ENCODE measurements at places on chromosomes 13 and 19.

- no peak for DNase-seq
These were observed 11.3 kb downstream of the PLEKHJ1 start for GRCh38 chr19:2224754-2225349.

DNA sequence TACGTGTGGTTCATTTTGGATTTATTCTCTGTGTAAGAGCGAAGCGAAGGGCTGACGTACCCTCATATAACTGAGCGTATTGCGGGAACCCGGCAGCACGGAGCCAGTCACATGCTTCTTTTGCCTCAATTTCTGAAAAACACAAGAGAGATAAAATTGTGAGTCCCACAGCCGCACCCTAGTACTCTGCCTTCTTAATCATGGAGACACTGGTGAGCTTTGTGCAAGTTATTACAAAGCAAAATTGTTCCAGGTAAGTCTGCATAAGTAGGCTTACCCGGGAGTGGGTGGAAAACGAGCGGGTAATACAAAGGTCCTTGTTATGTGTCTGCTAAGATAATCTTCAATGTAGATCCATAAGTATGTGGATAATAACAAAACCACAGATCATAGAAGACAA, 118.1 kb downstream of the STARD13 start:
- DNase-seq = no peak

- no peak for DNase-seq
These were observed 42.8 kb upstream of the DCUN1D2 start for GRCh38 chr13:113533161-113533840.

DNA sequence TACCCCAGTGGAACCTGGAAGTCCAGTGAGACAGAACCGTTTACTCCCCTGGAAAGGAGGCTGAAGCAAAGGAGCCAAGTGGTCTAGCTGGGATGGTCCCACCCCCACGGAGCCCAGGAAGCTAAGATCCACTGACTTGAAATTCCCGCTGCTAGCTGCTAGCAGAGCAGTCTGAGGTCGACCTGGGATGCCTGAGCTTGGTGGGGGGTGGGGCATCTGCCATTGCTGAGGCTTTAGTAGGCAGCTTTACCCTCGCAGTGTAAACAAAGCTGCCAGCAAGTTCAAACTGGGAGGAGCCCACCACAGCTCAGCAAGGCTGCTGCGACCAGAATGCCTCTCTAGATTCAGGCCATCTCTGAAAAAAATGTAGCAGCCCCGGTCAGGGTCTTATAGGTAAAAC, 437.0 kb downstream of the SUCLA2 start:
- no peak for DNase-seq

DNA sequence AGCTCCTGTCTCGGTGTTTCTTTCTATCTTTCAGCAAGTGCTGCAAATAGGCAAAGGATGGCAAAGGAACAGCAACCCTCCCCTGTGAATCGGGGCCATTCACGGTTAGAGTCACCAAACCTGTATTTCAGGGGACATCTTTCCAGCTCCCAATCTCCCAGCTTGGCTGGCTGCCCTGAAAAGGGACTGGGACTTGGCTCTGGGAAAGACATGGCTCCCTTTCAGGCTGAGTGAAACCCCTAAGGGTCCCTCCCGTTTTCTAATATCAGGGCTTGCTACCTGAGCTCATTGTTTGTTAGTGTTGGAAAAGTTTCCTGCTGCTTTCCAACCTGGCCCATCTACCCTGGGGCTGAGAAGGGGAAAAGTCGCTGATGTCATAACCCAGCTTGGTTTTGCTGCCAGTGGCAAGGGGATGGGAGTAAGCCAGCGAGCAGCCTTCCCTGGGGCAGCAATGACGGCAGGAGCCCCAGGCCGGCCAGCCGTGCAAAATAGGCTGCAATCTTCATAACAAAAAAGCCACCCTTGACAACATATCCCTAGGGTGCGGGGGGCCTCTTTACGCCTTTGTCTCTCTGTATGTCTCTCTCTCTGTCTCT, 29.9 kb downstream of the SERP2 start:
- no peak for DNase-seq

DNA sequence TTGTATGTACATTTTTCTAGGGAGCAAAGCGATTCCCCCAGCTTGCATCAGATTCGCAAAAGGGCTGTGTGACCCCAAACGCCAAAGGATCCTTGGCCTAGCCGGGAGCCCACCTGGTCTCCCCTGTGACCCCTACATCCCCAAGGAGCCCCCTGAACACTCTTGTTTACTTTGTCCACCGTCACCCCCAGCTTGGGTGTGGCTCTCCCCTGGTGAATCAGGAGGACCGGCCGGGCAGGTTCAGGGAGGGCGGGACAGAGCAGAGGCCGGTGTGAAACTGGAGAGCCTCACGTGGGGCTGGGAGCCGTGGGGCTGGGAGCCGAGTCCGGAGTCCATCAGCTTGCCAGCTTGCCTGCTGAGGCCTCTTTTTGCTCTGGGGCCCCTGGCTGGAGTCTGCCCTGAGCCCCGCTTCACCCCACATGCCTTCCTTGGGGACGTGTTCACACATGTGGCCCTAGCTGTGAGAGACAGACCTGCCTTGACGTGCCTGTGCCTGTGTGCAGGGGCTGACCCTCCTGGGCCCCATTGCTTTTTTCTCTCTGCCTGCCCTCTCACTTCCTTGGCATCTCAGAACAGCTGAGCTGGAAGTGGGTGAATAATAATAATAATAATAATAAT, 2.0 kb downstream of the ITPKC start:
- DNase-seq = peak; percentile 82

DNA sequence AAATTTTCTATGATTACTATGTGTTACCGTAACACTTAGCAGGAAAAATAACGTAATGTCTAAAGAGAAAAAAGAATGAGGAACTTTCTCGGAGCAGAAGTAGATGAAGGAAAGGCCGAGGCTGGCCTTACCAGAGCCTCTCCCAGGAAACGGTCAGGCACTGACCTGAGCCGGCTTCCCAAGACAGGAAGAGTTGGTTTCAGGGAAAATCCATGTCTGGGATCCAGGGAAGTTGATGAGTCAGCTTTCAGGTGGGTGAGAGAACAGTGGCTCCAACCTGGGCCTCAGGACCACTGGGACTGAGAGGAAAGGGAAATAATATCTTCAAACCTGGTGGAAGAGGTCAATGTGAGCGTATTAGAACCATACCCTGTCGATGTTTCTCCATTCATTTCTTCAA, 93.3 kb upstream of the UBL3 start:
- no peak for DNase-seq

GRCh38 chr13:33127009-33127551, 110.9 kb downstream of the KL start:
- no peak for DNase-seq

- DNase-seq = no peak
These were observed 3.1 kb upstream of the CCDC70 start for GRCh38 chr13:51858433-51859247.

DNA sequence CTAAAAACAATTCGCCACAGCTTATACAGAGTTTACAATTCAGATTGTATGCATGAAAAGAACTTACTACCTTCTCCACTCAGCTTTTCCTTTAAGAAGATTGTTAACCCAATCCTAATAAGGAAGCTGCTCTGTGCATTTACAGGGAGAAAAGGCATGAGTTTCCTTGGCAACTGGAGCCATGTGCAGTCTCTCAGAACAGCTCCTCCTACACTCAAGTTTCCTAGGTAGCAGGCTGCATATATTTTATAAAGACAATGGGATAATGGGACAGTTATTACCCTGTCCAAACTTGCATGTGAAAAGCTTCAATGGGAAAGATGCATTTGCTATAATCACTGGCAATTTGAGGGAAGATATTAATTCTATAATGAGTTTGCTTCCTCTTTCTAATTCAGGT, 125.5 kb upstream of the TRPC4 start:
- DNase-seq = no peak

GRCh38 chr13:95033890-95034289, 267.4 kb downstream of the ABCC4 start:
- no peak for DNase-seq

- DNase-seq = no peak
These were observed 6.5 kb upstream of the TIMM50 start for GRCh38 chr19:39474139-39474620.

DNA sequence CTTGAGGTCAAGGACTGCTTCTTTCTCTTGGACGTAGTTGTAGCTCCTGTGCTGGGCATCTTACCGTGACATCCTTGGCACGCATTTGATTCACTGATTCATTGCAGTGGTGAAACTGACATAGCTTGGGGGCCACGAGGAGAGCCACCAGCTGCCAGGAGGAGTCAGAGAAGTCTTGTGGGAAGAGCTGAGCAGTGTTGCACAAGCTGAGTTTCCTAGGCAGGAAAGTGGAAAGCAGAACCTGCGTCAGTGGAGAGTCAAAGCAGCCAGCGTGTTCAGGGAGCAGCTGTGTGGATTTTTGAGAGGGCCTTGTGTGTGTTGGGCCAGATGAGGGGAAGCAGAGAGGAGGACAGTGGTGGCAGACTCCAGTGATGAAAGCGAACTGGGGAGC, 5.3 kb upstream of the GPR183 start:
- no peak for DNase-seq

DNA sequence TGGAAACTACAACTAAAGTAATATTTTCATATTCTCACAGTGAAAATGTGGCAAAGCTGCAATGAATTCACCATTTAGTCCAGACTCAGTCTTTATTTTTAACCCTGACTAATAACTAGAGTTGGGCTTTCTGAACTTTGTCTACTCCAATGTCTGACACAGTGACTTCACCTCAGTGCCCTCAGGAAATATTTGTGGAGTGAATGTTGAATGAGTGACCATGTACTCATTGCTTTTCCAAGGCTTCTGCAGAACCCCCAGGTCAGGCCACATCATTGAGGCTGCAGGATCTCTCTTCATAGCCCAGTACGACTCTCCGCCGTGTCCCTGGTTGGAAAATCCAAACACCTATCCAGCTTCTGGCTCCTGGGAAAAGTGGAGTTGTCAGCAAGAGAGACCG, 1.8 kb downstream of the ZNF175 start:
- no peak for DNase-seq

DNA sequence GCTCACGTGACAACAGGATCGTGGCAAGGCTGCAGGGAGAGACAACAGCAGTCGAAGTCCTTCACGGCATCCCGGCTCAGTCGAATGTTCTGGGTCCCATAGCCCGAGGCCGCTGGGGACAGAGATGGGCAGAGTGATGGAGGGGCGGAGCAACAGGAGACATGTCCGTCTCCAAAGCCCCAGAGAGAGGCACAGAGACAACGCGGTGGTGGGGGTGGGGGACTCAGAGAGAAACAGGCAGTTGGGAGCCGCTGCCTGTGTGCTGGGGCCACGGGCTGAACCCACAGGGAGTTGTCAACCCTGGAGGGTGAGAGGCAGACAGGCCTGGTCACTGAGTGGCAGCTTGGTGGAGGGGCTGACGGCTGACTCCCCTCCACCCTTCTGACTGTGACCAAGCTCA, 20.4 kb downstream of the NOSIP start:
- no peak for DNase-seq

DNA sequence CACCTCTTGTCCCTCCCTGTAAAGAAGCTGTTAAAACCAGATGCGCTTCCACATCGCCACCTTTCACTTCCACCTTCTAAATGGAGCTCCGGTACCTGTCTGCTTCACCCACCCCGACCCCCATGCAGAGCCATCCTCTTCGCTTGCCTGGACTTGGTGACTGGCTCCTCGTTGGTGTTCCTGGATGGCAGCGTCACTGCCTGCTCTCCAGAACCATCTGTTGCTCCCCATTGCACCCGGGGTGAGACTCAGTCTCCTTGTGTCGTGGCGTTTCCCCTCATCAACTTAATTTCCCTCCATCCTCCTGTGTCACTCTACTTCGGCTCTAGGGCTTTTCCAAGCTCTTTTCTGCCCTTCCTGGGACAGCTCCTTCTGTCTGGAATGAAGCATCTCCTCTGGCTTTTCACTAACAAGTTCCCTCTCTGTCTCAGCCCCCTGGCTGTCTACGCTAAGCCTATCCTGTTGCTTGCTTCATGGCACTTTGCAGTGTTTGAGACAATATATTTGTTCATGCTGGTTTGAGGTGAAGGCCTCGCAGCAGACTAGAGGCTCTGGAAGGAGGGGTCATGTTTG, 10.3 kb downstream of the CEBPG start:
- DNase-seq = no peak

DNA sequence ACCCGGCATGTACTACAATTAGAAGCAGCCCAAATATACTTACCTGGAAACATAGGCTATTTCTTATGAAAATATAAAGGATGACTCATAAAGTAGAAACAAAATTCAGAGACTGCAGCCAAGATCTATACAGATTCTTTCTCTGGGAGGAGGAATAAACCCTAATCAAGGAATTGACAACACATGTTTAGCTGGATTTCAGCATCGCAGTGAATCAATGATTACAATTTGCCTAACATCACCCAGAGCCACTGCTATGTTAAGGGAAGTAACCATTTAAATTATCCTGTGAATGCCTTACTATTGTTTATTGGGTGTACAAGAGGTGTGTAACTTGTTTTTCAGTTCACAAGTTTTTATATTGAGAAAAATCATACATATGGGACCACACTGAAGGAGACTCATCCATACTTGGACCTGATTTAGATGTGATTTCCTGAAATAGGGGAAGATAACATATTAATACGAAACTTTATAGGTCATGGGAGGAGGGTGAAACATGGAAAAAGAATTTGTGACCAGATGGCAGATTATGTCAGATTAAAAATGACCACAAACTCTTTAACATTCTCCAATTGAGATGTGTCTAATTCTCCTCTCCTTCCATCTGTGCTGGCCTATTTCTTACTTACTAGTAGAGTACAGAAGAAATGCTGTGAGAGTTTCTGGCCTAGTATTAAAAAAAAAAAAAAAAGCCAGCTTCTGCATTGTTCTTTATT, 1168.4 kb downstream of the SLITRK1 start:
- DNase-seq = no peak
